Pancreas (tissue), 10 donors: ENCODE measurements at places on chromosomes 11 and 22.

DNA sequence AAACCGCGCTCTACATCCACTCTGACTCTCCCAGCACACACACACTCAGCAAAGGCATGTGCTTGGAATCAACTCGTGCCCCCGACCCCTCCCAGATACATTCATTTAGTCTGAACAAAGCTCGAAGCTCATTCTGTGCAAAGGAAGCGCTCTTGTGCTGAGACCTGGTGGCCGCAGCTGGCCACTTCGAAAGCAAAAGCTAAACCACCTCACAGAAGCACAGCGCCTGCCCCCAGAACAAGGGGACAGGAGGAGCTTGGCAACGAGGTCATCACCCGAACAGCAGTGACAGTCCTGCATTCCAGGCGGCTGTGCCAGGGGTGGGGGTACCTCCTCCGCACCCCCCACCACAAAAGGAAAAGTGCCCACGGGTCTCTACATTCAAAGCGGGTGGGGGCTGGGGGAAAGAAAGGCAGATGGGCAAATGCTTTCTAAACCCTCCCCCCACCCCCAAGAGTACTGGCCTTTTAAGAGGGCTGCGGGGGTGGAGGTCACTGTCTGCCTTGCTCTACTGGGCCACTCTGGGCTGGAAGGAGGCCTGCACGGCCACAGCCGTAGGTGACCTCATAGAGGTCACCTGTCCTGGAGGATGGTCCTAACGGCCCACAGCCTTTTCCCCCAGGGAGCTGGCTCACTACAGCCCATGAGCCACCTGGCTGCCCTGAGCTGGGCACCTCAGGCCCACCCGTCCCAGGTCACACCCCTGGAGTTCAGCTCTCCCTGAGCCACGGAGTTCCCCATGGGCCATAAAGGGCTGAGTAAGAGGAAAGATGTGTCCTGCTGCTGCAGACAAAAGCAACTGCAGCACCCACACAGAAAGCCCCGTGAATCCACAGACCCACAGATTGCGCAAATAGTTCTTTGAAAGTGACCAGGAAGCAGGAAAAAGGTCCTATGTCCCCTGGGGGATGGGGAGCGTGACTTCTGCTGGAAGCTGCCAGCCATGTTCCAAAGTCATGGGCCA lies 21.3 kb downstream of the CBX7 start:
- no peaks in the 10 kb centered on the region for H3K27me3 ChIP-seq
- no peak overlapping the region for H3K4me3 ChIP-seq
- no peaks in the 10 kb centered on the region for H3K4me1 ChIP-seq
- no peak overlapping the region for H3K27ac ChIP-seq
- peak; percentile 41 for DNase-seq
- peaks cover 5% of the 10 kb centered on the region for H3K36me3 ChIP-seq

- peaks cover under 1% of the 10 kb centered on the region for H3K4me1 ChIP-seq
- H3K27ac ChIP-seq, result no peak overlapping the region
- no peaks in the 10 kb centered on the region for H3K27me3 ChIP-seq
- DNase-seq, result no peak
Measured at GRCh38 chr11:129998107-129998506, 4.5 kb downstream of the PRDM10 start.

- peak overlapping the region; percentile 20 for H3K27ac ChIP-seq
- no peak for DNase-seq
- no peak overlapping the region for H3K4me3 ChIP-seq
- H3K27me3 ChIP-seq, result no peaks in the 10 kb centered on the region
- no peaks in the 10 kb centered on the region for H3K36me3 ChIP-seq
Measured at GRCh38 chr22:29784451-29785361, 17.5 kb downstream of the UQCR10 start.

DNA sequence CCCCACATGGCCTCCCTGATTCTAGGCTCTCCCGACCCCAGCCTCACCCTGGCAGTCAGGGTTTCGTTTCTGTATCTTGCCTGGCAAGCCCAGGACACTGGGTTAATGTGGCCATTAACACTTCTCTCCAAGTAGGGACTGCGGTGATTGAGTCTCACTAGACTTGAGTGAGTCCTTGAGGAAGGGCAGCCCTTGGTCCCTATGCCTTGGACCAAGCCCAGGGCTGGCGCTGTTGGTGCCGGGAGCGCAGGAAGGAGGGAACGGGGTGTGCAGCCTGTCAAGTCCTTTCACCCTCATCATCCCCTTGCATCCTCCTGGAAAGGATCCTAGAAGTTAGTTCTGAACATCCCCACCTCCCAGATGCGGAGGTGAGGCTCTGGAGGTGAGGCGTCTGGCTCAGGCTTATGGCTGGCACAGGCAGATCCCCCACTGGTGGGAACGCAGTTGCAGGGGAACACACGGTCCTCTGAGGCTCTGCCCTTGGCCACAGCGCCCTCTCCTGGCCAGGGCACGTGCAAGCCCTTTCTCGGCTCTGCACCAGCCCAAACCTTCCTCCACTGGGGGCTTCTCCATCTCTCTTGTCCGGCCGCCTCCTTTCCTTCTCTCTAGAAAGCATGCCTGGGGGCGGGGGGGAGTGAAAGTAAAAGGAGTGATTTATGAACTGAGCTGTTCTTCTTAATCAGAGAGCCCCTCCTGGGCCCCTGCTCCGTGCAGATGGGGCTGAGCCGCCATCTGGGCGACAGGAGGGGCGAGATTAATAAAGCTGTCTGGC lies 56.7 kb downstream of the TP53I11 start:
- no peak for DNase-seq
- no peak overlapping the region for H3K4me3 ChIP-seq
- no peak overlapping the region for H3K27ac ChIP-seq

DNA sequence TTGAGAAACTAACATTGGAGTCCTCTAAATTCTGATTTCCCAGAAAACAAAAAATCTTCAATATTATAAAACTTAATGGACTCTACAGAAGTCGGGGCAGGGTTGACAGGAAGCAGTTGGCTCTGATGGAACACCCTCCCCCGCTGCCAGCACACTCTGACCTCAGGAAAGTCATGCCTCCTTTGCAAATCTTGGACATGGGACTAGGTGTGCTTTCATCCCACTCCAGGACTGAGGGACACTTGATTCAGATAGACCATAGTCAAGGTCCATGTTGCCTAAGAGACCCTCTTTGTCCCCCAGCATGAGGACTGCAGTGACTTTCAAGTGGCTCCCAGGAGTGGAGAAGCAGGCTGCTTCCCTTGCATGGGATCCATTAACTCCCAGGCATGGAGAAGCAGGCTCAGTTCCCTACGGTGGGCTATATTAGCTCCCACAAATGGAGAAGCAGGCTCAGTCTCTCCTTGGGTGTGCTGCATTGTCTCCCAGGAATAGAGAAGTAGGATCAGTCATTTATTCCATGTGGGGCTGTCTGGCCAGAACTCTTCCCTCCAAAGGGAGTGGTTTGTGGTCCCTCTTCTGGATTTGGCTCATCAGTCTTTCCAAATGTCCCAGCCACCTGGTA lies 38.3 kb downstream of the C22orf31 start:
- H3K27ac ChIP-seq, result peak overlapping the region; percentile 30
- no peak for DNase-seq
- no peak overlapping the region for H3K4me3 ChIP-seq
- peaks cover 29% of the 10 kb centered on the region for H3K4me1 ChIP-seq

DNA sequence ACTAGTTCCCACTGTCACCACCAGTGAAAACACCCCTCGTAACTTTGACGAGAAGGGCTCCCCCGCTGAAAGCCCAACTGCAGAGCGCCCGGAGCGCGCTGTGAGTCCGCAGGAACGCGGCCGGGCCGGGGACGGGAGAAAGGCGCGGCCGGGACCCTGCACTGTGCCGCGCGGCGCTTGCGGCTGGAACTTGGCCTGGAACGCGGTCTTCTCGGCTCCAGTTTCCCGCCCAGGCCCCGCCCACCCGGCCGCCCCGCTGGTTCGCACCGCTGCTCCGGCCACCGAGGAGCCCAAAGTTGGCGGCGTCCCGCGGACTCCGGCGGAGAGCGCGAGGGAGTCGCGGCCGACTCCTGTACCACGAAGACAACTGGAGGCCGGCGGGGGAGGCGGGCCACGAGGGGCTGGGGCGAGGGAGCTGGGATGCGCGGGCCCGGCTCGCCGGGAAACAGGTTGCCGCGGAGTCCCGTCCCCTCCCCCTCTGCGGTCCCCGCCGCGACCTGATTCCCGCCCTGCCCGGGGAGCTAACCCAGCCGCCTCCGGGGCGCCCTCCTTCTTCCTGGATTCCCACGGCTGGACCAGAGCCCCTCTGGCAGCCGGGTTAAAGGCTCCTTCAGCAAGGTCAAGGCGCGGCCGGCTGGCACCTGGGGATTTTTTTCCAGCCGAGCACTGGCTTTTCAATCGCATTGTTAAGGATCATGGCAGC lies 3.4 kb downstream of the TENM4 start:
- peaks cover 21% of the 10 kb centered on the region for H3K4me1 ChIP-seq
- H3K4me3 ChIP-seq, result peak overlapping the region; percentile 19
- no peaks in the 10 kb centered on the region for H3K36me3 ChIP-seq
- no peaks in the 10 kb centered on the region for H3K27me3 ChIP-seq
- no peak overlapping the region for H3K27ac ChIP-seq

DNA sequence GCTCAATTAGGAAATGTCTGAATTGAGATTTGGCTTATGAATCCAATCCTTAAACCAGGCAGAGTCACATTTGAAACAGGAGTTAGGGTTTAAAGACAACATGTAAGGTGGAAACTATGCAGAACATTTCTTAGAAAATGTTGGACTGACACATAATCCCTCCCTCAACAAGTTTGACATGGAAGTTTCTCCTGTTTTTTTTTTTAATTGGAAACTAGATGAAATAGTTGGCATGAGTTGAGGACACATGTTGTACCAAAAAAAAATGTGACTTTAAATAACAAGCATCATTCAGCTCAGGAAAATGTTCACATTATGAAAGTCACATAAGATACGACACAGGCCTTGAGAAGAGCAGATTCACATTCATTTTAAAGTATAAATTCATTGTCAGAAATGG lies 154.9 kb upstream of the DDI1 start:
- DNase-seq, result no peak
- H3K27ac ChIP-seq, result no peak overlapping the region
- no peaks in the 10 kb centered on the region for H3K36me3 ChIP-seq
- H3K4me3 ChIP-seq, result no peak overlapping the region
- no peaks in the 10 kb centered on the region for H3K27me3 ChIP-seq

GRCh38 chr11:47161890-47162289 lies 14.8 kb downstream of the ARFGAP2 start:
- no peak for DNase-seq
- H3K4me3 ChIP-seq, result no peak overlapping the region
- no peak overlapping the region for H3K27ac ChIP-seq

DNA sequence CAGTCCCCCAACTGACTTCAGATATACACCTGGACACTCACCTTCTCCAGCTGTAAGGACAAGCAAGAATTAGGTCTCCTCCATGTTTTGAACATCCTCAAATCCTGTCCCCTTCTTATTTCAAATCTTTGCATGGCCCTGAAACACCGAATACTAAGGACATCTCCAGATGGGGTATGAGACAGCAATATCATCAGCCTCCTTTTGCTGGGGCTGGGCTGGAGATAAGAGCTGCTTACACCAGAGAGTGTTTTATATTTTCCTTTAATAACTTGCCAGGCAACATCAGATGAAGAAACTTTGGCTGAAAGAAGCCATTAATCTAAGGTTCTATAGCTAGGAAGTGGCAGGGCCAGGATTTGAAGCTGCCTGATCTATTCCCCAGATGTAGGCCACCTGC lies 21.6 kb downstream of the TUG1 start:
- H3K27me3 ChIP-seq, result no peaks in the 10 kb centered on the region
- H3K4me1 ChIP-seq, result no peaks in the 10 kb centered on the region

DNA sequence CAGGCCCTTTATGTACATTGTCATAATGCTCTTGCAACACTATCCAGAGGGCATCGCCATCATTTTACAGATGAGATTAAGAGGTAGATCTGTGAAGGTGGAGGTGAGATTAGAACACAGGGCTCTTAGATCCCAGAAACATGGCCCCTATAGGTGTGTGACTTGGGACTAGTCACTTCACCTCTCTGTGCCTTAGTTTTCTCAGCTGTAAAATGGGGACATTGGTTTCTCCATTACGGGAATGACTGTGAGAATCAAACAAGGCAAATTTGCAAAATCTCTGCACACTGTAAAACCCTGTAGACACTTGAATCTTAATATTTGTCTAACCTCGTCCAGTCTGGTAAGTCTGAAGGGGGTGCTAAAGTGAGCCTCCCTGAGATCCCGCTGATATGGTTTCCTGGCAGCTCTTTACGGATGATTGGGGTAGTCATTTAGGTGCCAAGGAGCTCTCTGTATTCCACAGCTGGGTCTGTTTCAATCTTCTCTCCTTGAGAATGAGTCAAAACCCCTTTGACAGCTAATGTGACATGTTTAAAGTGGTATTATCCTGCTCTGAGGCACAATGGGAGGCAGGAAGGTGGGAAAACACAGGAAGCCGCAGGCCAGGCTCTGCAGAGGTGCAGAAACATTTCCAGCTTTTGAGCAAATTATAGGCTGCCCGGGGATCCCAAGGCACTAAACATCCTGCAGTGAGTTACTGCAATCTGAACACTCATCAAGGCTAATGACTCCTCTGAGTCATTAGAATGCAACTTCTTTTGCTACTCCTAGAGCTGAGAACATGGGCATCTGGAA lies 140.8 kb downstream of the CCDC81 start:
- DNase-seq, result no peak
- H3K27ac ChIP-seq, result no peak overlapping the region
- peaks cover 10% of the 10 kb centered on the region for H3K4me1 ChIP-seq
- H3K27me3 ChIP-seq, result no peaks in the 10 kb centered on the region

- H3K36me3 ChIP-seq, result no peaks in the 10 kb centered on the region
- no peak overlapping the region for H3K4me3 ChIP-seq
- H3K27ac ChIP-seq, result no peak overlapping the region
- H3K4me1 ChIP-seq, result peaks cover 3% of the 10 kb centered on the region
- H3K27me3 ChIP-seq, result no peaks in the 10 kb centered on the region
- DNase-seq, result no peak
Measured at GRCh38 chr11:126313826-126314225, 10.0 kb downstream of the DCPS start.

DNA sequence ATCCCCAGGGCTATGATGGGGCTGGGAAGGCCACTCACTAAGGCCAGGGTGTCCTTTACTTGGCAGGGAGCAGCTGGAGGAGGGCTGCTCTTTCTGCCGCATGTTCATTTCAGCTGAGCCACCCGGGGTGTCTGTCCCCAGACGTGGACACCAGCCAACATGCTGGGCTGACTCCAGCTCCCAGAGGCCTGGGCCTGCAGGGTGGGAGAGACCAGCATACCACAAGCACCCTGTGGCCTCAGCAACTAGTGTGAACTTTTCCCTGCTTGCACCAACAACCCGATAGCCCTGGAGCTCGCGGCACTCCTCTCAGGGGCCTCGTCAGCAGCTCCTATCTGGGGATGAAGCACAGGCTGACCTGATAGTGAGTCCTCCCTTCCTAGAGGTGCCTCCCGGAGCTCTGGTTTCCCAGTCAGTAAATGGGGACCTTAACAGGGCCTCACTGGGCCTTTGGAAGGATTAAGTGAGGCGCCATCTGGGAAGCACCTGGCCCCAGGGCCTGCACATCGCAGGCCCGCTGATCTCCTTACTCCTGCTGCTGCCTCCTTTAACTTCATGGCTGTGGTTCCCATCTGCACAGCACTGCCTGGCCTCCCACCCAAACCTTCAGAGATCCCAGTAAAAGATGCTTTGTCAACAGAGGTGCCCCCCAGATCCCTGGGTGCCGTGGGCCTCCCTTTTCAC lies 83.4 kb downstream of the GALNT18 start:
- H3K4me3 ChIP-seq, result no peak overlapping the region
- no peaks in the 10 kb centered on the region for H3K27me3 ChIP-seq
- H3K4me1 ChIP-seq, result no peaks in the 10 kb centered on the region
- H3K27ac ChIP-seq, result no peak overlapping the region
- no peaks in the 10 kb centered on the region for H3K36me3 ChIP-seq

GRCh38 chr11:91248199-91248807 lies 976.3 kb upstream of the FAT3 start:
- no peak overlapping the region for H3K27ac ChIP-seq
- DNase-seq, result no peak
- H3K4me3 ChIP-seq, result no peak overlapping the region
- H3K27me3 ChIP-seq, result no peaks in the 10 kb centered on the region
- H3K4me1 ChIP-seq, result no peaks in the 10 kb centered on the region
